ENCODE measurements at places on chromosomes 4 and X. TPM values are rescaled to one million over a fixed set of nuclear protein-coding genes. Genes with fewer than 3 reads are reported as not detected.

The CCNB3 gene
- 0.40 TPM for total RNA-seq

The CENPVL1 gene
- total RNA-seq: 2.0 TPM

The MND1 gene
- total RNA-seq: 8.6 TPM

The MXRA5 gene
- 53.6 TPM for total RNA-seq

DNA sequence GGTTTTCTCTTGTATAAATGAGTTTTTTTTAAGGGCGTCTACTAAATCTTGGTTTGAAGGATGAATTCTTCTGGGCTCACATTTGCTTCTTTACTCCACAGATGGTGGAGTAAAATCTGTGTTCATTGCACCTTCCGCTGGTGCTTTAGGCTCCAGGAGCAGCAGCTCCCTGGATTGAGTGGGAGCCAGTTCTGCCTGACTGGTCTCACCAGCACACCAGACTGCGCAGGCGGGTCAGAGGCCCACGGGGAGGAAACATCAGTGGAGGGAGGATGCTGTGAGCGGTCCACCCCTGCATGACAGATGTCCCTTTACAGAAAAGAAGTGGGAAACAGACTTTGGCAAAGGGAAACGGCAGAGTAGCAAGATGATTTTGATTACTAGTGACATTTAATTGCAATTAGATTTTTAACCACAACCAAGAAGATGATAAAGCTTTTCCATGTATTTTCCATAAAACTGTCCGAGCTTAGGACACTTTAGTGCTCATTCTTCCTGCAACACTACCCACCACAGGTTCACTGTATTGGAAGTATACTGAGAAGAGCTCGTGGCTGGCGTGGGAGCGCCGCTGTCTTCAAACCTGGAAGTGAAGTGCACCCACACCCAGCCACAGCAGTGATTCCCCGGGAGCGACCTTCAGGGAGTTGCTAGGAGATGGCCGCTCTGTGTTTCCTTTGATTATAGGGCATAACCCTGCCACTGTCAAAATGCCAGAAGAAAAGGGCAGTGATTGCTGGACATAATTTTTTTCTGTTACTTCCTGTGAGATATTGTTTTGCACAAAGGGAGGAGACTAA, 95.2 kb downstream of the SORBS2 start:
- DNase-seq: no peak

DNA sequence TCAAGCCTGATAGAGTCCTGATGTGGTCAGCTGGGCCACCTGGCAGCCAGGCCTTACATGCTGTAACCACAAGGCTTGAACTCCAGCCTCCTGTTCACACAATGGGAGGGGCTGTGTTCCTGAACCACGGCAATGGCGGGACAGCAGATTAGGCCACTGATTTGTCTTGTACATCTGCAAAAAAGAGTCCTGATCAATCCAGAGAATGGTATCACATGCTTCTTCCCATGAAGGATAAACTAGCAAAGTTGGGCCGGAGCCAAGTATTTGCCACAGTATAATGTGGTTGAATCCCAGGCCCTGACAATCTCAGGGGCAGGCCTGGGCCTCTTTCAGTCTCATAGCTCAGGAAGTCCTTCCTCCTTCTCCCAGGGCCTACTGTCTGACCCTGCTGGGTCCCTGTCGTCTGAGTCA, 2182.5 kb upstream of the AGA start:
- no peak for DNase-seq

DNA sequence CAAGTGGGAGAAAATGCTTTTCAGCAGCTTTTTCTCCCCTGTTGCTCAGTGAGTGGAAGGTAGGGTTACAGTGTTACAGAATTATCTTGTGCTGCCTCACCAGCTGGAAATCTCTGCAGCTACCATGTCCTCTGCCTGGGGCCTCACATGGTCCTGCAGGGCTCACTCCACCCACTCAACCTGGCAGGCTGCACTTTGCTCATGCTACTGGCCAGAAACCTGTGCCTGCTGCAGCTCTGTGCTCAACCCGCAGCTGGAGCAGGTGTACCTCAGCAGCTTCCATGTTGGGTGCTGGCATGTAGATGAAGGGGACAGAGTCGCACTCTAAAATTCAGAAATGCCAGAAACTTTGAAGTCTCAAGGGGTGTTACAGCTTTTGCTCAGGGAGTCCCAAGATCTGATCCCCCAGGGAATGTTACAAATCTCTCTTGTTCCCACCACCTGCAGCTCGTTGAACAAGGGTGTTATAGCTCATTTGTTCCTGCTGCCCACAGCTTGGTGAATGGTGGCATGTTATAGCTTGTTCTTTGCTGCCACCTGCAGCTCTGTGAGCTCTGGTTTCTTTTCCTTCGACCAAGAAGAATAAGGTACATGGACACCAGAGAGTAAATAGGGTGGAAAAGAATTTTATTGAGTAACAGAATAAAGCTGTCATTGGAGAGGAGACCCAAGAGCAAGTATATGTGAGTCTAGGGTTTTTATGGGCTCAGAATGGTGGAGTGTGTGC, 845.8 kb downstream of the TECRL start:
- no peak for DNase-seq

GRCh38 chr4:83862471-83862870, 326.6 kb downstream of the GPAT3 start:
- DNase-seq: no peak

- DNase-seq: no peak
Observed at GRCh38 chr4:127967141-127967775, 2.1 kb downstream of the ABHD18 start.

- no peak for DNase-seq
Observed at GRCh38 chr4:40482985-40483647, 146.5 kb downstream of the RBM47 start.

DNA sequence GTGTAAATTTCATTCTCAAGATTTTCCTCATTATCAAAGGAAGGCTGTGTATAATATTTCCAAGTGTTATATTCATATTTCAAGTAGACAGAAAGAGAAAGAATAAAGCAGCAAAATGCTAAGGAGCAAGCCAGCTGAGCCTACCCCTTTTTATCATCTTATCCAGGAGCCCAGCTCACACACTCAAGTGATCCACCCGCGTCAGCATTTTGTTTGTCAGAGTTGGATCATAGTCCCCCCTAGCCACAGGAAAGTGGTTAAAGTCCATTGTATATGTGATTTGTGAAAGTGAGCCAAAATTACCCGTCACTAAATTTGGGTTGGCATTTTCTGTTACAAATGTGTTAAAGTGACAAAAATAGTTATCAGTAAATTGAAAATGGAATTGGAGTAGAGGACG, 289.3 kb upstream of the CTSO start:
- no peak for DNase-seq

- DNase-seq: no peak
Observed at GRCh38 chr4:112327965-112328733, 31.0 kb downstream of the ALPK1 start.

GRCh38 chr4:86818841-86819240, 30.3 kb downstream of the SLC10A6 start:
- DNase-seq: no peak

- no peak for DNase-seq
Observed at GRCh38 chrX:133985967-133986683, 731 bp upstream of the GPC3 start.

DNA sequence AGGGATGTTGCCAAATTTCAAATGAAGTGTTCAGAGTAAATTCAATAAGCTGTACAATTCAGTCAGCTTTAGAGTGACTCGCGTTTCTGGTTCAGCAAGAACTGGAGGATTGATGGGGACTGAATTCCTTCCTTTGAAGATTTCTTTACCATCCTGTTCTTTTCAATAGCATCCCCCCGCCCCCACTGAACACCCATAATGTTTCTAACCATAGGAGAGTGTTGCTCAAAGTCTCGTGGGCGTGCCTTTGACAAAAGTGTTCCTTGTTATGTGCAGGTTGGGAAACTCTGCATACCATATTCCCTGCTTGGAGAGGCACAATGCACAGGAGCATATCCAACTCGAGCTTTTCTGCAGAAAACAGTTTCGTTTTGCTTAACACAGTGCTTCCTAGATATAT, 323.5 kb upstream of the CASK start:
- DNase-seq: no peak

DNA sequence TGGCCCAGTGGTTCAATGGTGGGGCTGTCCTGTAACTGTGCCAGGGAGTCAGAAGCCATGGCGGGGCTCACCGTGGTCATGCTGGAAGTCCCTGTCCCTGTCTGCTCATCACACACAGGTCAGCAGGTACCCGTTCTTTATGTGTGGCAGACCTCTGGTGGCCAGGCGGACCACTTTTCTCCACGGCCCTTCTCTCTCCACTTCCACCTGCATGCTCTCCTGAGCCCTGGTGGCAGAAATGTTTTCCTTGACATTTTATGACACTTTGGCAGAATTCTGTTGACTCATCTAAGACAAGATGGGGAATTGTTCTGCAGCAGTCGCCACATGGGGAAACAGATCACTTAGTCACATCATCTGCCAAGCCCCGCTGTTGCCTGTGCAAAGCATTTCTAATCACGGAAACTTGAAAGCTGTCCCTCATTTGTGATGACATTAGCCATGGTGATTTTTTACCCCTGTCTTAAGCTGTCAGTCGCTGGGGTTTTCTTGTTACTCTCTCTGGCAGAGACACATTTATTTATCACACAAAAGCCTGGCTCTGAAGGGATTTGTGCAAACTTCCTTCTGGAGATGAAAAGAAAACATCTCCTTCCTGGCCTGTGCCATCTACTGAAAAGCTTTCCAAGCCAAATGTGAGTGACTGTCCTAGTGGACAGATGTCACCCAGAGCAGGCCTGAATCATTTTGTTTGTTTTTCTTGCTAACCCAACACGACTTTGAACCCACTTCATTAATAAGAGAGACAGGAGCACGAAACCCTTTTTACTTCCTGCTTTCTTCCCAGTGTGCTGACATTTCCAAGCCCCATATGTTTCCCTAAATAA, 38.8 kb upstream of the STIM2 start:
- no peak for DNase-seq
